ENCODE measurements at places on chromosomes 2 and 18.
A peak's percentile ranks its signal among the peaks of the same experiment; 100 is the strongest.

- DNase-seq: peak; percentile 45
These were observed 758 bp downstream of the CFAP221 start for GRCh38 chr2:119544939-119545475.

GRCh38 chr18:79792988-79793355, 4.8 kb upstream of the KCNG2 start:
- DNase-seq: no peak

GRCh38 chr2:218407717-218408116, 8.0 kb downstream of the CTDSP1 start:
- DNase-seq: no peak

DNA sequence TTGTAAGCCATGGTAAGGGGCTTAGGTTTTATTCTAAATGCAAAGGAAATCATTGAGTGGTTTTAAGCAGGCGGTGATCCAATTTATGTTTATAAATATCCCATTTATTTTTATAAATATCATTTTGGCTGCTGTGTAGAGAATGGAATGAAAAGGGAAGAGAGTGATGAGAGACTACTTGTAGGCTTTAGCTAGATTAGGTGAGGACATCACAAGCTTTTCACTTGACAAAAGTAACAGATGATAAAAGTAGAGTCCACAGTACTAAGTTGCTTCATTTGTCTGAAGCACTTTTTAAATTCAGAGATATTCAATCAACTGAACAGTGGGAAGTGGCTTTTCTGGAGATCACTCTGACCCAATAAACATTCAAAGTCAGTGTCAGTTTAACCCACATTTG, 65.4 kb upstream of the FSHR start:
- no peak for DNase-seq

DNA sequence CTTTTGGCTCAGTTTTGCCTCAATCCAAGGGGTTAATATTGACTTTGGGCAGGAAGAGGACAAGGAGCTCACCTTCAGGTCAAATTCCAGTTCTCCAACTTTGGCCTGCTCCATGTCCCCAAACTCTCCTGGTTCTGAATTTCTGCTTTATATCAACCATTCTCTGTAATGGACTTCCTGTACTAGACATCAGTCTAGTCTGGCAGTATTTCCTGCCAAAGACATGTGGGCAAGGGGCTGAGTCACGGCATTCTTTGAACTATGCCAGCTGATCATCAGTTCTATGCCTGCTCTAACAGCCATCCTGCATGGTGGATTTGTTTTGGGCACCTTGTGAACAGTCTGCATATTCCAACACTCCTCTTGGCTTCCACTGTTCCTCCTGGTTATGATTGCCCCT, 199.4 kb downstream of the ZEB2 start:
- no peak for DNase-seq

DNA sequence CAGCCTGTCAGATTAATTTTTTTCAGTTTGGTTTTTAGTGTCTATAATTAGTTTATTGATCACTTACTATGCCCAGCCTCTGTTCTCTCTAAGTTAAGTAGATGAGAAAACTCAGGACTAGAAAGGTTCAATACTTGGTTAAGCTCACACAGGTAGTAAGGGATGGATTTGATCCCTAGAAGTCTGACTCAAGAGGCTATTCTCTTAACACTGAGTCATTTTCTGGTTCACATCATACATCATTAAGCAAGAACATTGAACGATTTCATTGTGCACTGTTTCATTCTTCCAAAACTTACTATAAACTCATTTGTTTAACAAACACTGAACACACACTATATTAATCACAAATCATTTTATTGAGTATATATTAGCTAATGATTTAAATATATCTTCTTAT, 54.1 kb upstream of the SLC38A11 start:
- DNase-seq: peak; percentile 69

- DNase-seq: no peak
These were observed 288.6 kb upstream of the GYPC start for GRCh38 chr2:126367361-126367760.

DNA sequence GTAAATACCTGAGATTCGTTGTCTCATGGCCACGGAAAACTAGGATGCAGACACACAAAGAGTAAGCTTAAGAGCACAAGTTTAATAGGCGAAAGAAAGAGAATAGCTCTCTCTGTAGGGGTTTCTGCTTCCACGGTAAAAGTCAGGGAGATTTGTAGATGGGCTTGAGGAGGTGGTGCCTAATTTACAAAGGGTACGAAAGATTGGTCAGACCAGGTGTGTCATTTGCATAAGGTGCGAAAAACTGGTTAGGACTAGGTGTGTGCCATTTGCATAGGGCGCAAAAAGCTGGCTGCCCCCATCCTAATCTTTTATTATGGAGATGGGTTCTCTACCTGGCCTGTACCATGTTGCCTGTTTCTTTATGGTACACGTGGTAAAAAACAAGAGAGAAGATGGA, 170.5 kb upstream of the DOK6 start:
- no peak for DNase-seq

DNA sequence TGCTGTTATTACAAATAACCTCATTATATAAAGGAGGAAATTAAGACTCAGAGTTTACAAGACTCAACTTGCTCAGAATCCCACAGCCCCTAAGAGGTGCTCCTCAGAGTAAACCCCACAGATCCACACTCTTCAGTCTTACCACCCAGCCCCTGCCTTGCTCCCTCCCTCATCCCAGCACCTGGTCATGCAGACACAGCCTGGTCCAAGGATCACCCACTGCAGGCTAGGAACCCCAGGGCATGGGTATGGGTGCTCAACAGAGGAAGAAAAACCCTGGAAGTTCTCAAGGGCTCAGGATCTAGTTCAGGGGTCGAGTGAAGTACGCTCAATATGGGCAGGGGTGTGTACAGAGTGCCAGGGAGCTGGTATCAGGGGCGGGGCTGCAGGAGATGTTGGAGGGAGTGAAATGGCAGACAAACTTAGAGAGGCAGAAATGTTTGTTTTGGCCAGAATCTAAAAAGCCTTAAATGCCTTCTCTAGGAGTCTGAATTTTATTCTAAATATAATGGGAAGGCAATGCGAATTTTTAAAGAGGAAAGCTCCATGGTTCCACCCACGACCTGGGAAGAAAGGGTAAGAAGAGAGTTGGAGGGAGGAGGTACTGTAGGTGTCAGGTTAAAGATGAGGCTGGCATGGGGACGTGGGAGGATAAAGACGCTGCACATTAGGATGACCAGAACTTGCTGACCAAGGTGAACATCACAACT, 79.1 kb upstream of the MGAT4A start:
- no peak for DNase-seq

GRCh38 chr18:50473881-50474280, 86.0 kb upstream of the MAPK4 start:
- DNase-seq: no peak

- no peak for DNase-seq
These were observed 135.3 kb downstream of the ACKR3 start for GRCh38 chr2:236704887-236705286.

DNA sequence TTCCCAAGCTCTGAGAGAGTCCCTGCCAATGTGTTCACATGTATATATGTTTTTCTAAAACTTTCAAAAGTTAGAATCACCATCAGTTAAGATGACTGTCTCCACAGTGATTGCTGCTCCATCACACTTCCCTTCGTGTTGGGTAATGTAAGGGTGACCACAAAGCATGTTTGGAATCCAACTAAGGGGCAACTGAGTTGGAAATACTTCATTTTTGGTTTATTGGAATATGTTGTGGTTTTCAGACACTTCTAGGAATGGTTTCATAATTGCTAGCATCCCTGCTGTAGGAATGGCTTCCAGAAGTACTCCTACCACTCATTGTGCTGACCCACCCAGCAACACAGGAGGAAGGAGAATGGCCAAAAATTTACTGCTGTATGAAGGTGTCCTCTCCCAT, 212.5 kb upstream of the GULP1 start:
- DNase-seq: peak; percentile 65

GRCh38 chr2:108382196-108382595, 4.4 kb downstream of the SULT1C4 start:
- DNase-seq: no peak

DNA sequence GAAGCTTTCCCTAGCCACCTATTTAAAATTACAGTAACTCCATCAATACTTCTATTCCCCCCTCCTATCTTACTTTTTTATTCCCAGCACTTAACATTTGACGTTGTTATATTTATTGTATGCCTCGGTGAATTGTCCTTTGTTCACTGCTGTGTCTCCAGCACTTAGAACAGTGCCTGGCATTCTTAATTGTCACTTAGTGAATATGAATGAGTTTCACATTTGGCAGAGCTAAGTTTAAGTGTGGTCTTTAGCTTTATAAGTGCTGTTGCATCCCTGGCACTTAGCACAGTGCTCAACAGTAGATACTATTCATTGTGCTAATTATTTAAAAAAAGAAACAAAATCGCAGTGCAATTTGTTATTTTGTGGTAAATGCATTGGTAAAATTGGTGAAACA, 1.7 kb downstream of the RMP24 start:
- DNase-seq: no peak

GRCh38 chr2:160209516-160209856, 9.4 kb upstream of the ITGB6 start:
- peak; percentile 82 for DNase-seq

GRCh38 chr2:168454737-168455644, 1.1 kb upstream of the CERS6 start:
- DNase-seq: no peak

DNA sequence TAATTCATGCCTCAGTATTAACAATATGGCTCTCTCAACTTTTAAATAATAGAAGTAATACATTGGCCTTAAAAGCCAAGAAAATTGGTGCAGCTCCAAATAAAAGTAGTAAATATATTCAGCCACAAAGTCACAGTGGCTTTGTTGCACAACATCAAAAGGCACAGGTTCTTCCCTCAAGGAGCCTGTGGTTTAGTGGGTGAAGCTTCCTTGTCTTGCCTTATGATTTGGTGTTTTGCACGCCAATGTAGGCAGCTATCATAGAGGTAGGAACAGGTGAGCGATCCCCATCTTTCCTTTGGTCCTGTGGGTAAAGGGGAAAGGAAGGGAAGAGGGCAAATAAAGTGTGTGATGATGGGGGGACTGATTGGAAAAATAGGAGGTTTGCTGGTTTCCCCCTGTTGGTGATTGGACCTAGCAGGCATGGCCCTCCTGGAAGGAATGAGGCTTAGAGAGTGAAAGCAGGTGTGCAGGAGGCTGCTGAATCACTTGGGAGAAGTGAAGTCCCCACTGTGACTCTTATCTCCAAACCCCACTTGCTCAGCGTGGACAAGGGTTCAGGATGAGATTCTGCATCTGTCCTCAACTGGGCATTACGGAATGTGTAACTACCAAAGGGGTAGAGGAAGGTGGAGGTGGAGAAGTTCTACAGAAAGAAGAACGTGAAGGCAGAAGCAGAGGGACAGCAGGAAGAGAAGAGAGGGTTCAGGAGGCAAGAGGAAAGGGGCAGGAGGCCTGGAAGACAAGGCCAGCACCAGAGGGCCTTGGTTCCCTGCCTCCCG, 20.1 kb upstream of the TNP1 start:
- DNase-seq: no peak

DNA sequence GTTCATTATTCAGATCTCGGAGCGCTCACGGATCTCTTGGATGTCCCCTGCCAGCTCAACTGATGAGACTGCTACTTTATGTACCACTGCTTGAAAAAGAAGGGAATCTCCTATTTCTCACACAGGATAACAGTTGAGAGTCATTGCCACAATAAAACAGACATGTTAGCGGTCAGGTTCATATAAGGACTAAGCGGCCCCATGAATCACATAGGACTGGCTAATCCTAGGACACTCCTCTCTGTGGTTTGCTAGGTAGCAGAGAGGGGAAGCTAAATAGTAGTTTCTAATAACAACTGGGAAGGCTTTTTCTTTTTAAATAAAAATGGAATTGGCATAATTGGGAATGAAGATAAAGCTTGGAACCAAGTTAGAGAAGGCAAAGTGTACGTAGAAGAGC, 15.9 kb upstream of the TGFA start:
- DNase-seq: no peak

DNA sequence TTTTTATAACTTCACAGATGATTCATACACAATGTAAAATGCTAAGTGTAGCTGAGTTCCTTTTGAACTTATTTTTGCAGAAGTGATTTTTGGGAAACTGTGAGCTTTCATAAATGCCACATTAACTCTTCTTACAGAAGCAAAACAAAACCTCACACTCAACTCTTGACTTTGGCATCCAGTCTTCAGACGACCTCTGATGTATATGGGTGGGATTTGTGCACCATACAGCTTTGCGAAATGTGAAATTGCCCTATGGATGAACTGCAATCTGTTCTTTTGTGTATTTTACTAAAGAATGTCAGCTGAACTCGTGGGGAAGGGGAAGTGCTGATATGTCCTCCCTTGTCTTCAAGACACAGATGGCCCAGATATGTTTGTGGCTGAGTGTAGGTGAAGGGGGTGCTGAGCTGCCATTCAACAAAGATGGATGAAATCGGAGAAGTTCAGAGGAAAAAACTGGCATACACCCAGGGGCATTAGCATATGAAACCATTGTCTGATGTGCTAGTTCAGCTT, 218.3 kb downstream of the PTGR3 start:
- DNase-seq: no peak

- DNase-seq: no peak
These were observed 150.6 kb downstream of the MYT1L start for GRCh38 chr2:2180446-2180845.

DNA sequence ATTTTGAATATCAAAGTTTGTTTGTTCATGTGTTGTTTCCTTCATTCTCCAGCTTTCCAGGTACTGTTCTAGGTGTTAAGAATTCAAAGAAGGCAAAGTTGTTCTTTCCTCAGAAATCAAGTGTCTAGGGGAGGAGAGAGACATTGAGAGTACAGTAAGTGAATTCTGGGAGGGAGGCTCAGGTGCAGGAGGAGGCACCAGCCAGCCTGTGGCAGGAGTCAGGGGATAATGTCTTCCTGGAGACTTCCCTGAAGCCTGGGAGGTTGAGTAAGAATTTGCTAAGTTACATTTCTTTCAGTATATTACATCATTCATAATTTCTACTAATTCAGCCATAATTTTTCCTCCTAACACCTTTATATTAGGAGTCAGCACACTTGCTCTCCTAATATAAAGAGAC, 462.1 kb downstream of the TDRD15 start:
- no peak for DNase-seq

- DNase-seq: no peak
These were observed 1669.5 kb upstream of the DDX18 start for GRCh38 chr2:116145031-116145430.

DNA sequence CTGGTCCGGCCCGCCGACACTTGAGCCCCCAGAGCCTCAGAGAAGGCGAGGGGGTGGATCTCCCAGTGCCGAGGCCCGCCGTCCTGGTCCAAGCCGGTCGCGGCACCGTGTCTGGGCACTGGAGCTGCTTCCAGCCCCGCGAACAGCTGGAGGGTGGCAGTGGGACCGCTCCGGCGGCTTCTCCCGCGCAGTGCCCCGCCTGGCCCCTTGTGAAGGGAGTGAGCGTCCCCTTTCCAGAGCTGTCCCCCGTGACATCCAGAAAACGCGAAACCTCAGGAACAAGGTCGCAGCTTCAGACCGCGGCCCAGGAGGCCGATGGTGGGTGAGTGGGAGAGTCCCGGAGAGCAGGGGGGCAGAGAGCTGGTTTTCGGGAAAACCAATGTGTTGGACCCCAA, 579 bp upstream of the EMX1 start:
- no peak for DNase-seq

- DNase-seq: no peak
These were observed 45.9 kb downstream of the KDM3A start for GRCh38 chr2:86487062-86487461.

- DNase-seq: no peak
These were observed 229.2 kb downstream of the PLCL1 start for GRCh38 chr2:198033626-198034025.

GRCh38 chr2:65024149-65024829, 31.9 kb upstream of the CEP68 start:
- peak; percentile 25 for DNase-seq

Measured in kidney epithelial cell (primary cell).